ENCODE measurements at places on chromosomes 12 and 14. TPM values are rescaled to one million over a fixed set of nuclear protein-coding genes. Genes with fewer than 3 reads are reported as not detected.

GRCh38 chr14:76613616-76614015 is 147.7 kb upstream of the VASH1 start:
- no peak overlapping the region for H3K27ac ChIP-seq
- no peak for DNase-seq
- H3K4me3 ChIP-seq = no peak overlapping the region
- H3K4me1 ChIP-seq = no peaks in the 10 kb centered on the region
- H3K27me3 ChIP-seq = no peaks in the 10 kb centered on the region

DNA sequence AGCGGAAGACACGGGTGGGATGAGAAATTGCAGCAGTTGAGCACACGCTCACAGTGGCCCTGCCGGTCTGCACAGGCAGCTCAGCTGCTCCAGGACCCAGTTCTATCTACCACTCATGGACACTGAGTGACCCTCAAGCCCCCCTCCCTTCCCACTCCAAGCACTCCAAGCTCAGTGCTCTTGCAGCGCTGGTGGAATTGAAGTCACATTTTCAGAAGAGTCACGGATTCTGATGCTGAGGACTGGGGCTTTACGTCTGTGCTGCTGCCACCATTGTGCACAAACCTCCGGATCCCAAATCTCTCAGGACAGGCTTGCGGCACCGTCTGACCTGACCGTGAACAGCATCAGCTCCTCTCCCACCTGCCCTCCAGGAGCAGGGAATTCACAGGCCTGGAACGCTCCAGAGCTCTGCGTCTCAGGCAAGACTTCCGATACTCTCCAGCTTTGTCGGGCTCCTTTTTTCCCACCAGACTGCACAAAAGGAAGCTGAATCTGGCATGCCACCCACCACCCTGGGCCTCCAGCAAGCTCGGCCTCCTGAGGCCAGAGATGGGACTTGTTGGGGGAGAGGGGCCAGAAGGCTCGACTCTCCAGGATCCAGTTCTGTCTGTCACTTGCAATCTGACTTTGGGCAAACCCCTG is 213.1 kb upstream of the RTL1 start:
- no peaks in the 10 kb centered on the region for H3K27me3 ChIP-seq
- H3K4me1 ChIP-seq = no peaks in the 10 kb centered on the region
- no peaks in the 10 kb centered on the region for H3K36me3 ChIP-seq
- H3K4me3 ChIP-seq = no peak overlapping the region
- no peak for DNase-seq
- H3K27ac ChIP-seq = no peak overlapping the region

DNA sequence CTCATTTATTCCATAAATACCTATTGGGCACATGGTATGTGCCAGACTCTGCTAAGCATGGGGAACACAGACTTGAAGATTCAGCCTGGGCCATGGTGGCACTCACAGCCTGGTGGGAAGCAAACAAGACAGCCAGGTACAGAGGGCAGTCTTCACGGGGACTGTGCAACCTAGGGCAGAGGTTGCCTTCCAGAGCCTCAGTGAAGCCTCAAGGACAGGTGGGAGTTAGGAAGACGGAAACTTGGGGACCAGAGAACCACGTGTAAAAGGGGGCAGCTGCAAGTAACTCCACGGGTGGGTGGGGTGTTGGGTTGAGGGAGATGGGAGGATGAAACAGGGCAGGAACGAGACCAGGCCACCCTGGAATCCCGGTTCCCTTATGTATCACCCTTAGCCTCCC is 980 bp upstream of the LTBR start:
- no peak overlapping the region for H3K4me3 ChIP-seq
- H3K27ac ChIP-seq = peak overlapping the region; percentile 95
- H3K36me3 ChIP-seq = peaks cover 6% of the 10 kb centered on the region
- no peak for DNase-seq

- no peaks in the 10 kb centered on the region for H3K27me3 ChIP-seq
- DNase-seq = no peak
- no peaks in the 10 kb centered on the region for H3K36me3 ChIP-seq
- H3K4me1 ChIP-seq = peaks cover 33% of the 10 kb centered on the region
Observed at GRCh38 chr14:103532216-103533136, 3.5 kb downstream of the TRMT61A start.

COCH gene
- 2.5 TPM for total RNA-seq
